Stimulated activated CD8-positive, alpha-beta memory T cell treated with anti-CD3 and anti-CD28 coated beads, Interleukin-15, amount 100 ng/mL, for 24 hours (primary cell): ENCODE measurements at places on chromosomes 2 and 18.

DNA sequence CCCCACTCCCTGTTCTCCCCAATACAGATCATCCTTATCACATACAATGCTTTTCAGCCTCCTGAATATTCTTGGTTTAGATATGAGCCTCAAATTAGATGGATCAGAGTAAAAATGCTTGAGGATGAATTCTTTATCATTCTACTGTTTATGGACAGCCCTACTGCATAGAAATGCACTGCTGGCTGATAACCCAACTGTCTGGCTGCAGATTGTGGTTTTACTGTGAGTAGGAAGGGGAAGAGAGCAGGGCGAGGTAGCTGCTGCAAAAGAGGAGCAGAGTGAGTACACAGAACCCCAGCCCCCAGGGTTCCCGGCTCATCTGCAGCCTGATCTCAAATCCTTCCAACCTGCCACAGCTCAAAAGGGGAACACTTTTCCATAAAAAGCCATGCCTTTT is 29.4 kb upstream of the NCOA1 start:
- no peak for DNase-seq

- no peak for DNase-seq
Measured at GRCh38 chr2:168217920-168218319, 29.5 kb downstream of the STK39 start.

- DNase-seq = no peak
Measured at GRCh38 chr2:25044990-25045389, 3.1 kb downstream of the EFR3B start.

- no peak for DNase-seq
Measured at GRCh38 chr2:161283926-161284325, 24.3 kb upstream of the PSMD14 start.

DNA sequence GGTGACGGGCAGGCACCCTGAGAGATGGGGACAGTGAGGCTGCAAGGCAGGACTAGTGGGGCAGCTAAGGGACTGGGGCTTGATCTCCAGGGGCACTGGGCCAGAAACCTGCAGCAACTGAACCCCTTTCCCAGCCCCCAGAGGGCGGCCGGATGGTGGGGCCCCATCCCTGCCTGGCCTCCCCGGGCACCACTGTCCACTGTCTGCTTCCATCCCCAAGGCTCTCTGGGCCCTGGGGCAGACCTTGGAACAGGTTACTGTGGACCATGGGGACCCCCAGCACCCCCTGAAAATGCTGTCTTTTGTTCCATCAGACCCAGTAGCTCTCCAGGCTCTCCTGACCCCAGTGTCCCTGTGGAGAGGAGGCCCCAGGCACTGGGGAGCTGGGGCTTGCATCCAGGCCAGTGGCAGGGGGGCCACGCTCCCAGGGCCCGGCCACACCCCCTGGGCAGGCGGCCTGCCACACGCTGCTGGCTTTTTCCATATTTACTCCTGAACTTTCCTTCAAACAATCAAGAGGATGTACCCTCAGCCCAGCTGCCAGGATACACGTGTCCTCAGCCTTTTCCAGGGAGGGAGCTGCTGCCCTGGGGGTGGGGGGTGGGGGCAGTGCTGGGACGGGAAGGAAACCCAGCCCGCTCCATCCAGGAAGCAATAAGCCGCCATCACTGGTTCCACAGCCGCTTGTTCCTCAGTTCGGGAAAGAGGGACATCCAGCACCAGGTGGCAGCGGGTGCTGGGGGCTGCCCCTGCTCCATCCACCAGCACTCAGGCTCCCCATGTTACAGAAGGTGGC is 102.3 kb upstream of the ODC1 start:
- DNase-seq = no peak

DNA sequence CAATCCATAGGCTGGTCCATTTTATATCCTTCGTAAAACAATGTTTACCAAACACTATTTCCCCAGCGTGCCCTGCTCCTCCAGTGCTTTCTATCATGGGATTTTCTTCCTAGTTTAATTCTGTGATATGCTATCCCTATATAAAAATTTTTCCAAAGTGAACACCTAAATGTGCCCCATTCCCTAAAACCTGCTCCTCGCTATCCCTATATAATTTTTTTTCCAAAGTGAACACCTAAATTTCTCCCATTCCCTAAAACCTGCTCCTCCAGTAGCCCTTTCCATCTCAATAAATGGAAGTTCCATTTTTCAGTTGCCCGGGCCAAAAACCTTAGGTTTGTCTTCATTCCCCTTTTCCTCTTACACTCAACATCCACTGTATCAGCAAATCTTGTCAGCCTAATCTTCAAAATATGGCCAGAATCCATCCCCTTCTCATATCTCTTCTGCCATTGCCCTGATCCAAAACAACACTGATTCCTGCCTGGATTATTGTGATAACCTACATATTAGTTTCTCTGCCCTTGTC is 26.1 kb downstream of the APOB start:
- no peak for DNase-seq

- DNase-seq = no peak
Measured at GRCh38 chr2:72780477-72780876, 45.4 kb downstream of the EXOC6B start.

- no peak for DNase-seq
Measured at GRCh38 chr2:51258301-51258700, 226.4 kb upstream of the NRXN1 start.

- DNase-seq = no peak
Measured at GRCh38 chr2:176483901-176484568, 214.8 kb downstream of the MTX2 start.

GRCh38 chr18:73099759-73100158 is 232.0 kb upstream of the NETO1 start:
- no peak for DNase-seq

DNA sequence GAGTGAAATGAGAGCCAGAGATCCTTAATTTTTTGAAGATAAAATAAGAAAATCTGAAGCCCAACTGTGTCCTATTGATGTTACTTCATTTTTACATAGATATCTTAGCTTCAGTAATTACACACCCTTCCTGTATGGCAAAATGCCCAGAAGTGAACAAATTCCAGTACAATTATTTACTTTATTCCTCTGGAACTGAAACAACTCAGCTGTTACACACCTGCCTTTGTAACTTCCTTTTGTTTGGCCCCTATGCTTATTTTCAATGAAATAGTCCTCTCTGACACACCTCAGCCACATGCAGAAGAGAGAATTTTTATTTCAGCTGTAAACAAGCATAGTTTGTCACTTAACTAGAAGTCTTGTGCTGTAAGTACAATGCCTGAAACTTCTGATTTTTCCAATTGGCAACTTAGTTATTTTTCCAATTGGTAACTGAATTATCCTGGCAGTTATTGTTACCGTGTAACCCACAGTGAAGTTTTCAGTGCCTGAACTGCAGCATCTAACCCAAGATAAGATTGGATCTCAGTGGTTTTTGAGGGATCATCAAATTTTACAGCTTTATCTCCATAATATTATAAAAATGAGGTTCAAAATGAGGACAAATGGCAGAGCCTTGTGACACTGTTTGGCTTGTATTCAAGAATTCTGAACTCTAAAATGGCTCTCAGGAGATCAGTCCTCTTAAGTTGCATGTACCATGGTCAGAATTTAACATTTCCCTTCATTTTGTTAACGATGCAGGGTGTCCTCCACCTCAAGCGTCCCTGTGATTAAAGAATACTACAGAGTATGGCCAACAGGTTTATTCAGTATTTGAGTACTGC is 82.6 kb downstream of the PKP4 start:
- no peak for DNase-seq

DNA sequence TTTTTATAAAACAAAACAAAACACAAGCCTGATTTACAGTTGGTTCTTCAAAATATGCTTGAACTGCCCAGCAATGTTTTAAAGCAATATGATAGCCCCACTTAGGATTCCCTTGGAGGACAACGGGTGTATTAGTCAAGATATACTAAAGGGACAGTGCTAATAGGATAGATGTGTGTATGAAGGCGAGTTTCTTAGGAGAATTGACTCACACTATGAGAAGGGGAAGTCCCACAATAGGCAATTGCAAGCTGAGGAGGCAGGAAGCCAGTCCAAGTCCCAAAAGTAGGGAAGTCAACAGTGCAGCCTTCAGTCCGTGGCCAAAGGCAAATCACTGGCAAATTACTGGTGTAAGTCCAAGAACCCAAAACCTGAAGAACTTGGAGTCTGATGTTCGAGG is 167.9 kb downstream of the CBLN2 start:
- no peak for DNase-seq

GRCh38 chr2:72755647-72756423 is 70.0 kb downstream of the EXOC6B start:
- no peak for DNase-seq

GRCh38 chr2:182980115-182980514 is 58.1 kb downstream of the NCKAP1 start:
- DNase-seq = no peak

DNA sequence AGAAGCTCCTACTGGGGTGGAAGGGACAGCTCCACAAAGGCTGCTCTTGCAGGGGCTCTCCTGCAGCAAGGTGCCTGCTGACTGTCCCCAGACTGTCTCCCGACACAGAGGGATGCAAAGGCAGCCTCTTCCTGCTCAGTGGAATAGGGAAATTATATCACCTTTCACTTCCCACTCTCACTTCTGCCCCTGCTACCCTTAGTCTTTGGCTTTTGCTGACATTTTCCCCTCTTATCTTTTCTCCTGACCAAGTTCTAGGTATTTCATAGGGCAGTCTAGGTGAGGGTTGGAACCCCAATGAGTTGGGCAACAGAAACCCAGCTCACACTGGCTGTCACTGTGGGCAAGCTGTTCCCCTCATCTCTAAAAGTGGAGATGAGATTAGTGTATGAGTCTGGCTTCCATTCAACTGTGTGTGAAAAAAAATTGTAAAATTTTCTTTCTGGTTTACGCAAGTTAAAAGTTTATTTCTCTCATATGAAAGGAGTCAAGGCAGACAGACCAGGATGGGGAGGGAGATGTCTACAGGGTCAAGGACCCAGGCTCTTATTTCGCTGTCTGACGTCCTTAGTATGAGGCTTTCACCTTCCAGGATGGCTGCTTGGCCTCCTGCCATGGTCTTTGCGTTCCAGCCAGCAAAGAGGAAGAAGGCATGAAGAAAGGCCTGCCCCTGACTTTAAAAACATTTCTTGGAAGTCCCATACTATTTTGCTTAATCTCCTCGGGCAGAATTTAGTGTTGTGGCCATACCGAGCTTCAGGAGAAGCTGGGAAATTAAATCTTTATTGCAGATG is 7.5 kb upstream of the MOCOS start:
- no peak for DNase-seq

GRCh38 chr2:197185676-197186075 is 124.9 kb downstream of the ANKRD44 start:
- DNase-seq = no peak

- no peak for DNase-seq
Measured at GRCh38 chr2:127080938-127081755, 25.8 kb downstream of the BIN1 start.

- no peak for DNase-seq
Measured at GRCh38 chr2:240134466-240134865, 1.6 kb downstream of the COPS9 start.

DNA sequence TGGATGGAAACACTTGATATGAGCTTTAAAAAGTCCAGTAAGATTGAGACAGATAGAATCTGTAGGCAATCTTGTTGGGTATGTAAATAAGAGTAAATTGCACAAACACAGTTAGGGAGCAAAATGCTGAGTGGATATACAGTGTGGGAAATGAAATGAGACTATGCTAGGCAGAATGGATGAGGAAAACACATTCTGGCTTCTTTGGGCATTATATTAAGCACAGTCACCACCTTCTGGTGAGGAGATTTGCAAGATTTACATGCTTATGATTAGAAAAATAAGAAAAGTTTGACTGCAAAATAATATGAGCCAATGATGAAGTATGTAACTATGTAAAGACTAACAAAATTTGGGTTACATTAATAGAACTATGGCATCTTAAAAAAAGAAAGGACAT is 2165.0 kb upstream of the CELF4 start:
- no peak for DNase-seq

DNA sequence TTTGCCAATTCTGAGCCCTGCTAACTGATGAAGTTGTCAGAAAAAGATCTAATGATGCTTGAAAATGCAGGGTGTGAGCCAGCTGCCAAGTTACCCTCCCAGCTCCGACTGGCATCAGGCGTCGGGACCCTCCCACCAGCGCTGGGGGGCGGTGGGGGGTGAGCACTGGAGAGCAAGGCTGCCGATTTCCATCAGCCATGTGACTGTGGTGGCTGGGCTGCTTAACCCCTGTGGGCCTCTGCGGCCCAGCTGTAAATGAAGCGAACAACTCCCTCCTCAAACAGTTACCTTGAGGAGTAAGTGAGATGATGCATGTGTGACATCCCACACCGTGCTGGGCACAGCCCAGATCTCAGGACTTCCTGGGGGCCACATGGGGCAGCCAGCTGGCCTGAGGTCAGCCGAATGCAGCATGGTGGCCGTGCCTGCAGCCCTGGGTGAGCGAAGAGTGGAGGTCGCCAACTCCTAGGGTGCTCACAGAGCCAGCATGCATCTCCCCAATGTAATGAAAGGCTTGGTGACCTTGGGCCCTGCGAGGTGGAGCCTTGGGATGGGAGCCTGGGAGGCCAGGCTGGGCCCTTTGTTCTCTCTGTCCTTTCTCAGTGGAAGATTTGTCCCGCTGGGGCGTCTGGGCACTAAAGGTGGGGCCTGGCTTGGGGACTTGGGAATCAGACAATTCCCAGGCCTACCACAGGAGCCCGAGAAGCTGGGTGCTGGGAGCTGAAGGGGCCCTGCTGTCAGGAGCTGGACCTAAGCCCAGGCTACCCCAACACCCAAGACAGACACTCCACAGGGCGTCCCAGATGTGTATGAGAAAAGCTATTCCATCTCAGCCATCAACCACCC is 25.1 kb downstream of the CIB4 start:
- DNase-seq = no peak

DNA sequence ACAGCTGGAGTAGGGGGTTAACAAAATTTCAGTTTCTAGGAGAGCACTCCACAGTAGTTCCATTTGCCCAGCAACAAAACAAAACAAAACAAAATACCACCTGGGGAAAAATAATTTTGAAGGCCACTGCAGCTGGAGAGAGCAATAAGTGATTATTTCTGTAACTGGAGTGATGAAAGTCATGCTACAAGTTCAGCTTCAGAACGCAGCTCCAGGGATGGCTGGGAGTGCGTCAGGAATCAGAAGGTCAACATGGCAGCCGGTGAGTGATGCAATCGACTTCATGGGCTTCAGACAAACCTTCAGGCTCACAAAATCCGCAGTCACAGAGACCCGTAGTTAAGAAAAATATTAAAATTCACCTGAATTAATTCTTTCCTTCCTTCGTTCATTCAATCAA is 41.0 kb downstream of the ABHD3 start:
- no peak for DNase-seq

GRCh38 chr2:8202132-8202531 is 479.7 kb upstream of the ID2 start:
- DNase-seq = no peak

GRCh38 chr18:9068346-9068745 is 34.2 kb upstream of the NDUFV2 start:
- DNase-seq = no peak

- DNase-seq = no peak
Measured at GRCh38 chr18:41966943-41967342, 11.9 kb downstream of the PIK3C3 start.

DNA sequence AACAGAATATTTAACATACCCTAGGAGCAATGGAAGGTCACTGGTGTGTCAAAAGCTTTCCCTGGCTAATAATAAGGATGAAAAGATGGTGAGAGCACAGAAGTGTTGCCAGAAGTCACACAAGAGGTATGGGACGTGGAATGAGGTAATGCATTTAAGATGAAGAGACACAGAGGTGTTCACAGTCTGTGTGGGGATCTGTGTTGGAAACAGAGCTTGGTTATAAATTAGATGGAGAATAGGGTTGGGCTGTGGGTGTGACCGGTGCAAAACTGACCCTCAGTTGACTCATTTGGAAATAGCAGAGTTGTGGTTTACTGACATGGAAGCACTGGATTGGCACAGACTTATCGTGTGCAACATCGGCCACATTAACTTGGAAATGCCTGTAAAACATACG is 372.5 kb downstream of the SATB2 start:
- no peak for DNase-seq

- no peak for DNase-seq
Measured at GRCh38 chr2:24972315-24972961, 683 bp upstream of the DNAJC27 start.
